ENCODE measurements at places on chromosomes 1 and 21.
A peak's percentile ranks its signal among the peaks of the same experiment; 100 is the strongest.

DNA sequence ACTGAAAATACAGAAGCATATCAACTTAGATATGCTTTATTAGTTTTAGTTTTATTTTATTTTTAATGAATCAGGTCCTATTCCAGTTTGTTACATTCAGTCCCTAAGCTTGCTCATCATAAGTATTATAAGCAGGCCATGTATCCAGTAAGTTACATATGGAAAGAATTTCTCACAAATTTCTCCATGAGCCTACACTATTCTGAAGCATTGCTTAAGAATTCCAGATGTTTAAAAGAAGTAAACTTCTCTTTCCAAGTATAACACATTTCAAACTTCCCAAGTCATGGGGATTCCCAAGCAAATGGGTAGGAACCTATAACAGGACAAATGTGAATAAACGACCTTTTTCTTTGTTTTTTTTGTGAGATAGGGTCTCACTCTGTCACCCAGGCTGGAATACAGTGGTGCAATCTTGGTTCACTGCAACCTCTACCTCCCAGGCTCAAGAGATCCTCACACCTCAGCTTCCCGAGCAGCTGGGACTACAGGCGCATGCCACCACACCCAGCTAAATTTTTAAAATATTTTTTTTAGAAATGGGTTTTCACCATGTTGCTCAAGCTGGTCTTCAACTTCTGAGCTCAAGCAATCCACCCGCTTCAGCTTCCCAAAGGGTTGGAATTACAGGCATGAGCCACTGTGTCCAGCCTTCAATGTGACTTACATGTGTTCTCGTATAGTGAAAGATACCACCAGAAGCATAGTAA, 39.0 kb downstream of the ST7L start:
- DNase-seq: no peak

DNA sequence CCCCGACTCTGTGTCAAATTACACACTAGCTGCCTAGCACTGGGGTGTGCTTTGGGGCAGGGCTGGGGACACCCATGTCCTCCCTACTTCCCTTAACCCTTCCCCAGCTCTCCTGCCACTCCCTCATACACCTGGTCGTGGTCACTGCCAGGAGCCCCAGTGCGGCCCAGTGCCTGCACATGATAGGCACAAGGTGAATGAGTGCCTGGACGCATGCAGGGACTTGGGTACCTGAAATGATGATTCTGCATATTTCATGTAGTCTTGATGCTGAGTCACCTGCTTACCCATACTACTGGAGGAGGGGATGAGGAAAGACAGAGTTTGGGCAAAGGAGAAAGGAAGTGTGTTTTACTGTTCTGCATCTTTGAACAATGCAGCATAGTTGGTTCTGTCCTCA, 1.5 kb upstream of the VANGL2 start:
- no peak for DNase-seq

DNA sequence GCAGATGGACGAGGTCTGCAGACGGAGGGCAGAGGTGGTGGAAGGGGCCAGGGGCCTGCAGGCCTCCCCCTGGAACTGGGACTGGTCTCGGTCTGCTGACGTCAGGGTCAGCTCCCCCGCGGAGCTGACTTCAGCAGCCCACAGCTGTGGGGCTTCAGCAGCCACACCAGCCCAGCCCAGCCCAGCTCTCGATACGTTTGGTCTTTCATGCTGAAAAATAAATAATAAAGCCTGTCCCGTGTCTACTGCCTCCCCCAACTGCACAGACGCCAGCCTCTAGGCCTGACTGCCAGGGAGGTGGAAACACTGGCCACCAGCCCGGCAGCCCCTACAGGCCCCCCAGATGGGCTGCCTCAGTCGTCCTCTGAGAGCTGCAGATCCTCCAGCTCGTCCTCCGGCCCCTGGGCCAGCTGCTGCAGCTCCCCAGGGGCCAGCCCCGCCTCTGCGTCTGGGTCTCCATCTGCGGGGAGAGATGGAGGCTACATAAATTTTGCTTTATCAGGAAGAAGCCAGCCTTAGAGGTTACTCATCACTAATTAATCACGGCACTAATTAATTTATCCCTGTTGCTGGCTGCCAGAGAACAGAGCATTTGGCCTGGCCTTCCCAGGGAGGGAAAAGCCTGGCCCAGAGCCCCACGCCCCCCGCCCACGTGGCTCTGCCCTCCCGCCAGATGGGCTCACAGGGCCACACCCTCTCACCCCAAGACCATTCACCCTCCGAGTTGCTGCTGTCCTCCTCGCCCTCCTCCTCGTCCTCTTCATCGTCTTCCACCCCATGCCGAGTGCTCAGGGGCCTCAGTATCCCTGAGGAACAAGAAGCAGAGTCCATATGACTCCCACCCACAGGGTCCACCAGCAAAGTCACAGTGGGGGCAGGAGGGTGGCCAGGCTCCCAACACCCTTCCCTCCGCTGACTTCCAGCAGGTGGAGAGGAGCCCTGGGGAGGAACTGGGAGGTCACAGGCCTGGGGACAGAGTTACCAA, 14.4 kb downstream of the NOC2L start:
- no peak for DNase-seq

DNA sequence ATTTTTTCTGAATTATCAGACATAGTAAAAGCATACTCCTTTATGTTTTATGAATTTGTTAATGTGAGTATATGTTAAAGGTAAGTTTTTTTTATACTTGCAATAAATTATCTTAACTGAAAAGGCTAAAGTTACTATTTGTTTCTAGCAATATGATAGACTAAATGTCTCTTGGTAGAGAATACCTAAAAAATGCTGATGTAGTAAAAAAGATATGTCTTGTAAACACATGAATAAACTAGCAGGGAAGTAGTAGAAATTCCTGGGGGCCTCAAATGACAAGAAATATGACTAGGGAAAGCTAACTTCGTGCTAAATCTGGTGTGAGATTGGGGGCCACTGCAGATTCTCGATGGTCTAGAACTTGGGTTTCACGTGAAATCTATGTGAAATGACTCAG, 188.1 kb upstream of the CACNA1E start:
- DNase-seq: no peak

DNA sequence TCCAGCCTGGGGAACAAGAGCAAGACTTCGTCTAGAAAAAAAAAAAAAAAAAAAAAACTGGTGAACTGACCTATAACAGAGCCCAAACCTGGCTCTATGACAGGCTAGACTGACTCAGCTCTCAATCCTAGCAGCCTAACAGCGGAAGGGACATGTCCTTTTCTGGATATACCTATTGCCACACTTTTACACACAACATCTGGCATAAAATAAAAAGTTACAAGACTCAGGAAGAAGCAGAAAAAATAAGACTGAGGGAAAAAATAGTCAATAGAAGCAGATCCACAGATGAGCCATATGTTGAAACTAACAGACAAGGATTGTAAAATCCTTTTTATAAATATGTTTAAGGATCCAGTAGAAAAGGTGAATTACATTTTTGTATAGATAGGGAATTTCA, 57.5 kb upstream of the IPO9 start:
- no peak for DNase-seq

DNA sequence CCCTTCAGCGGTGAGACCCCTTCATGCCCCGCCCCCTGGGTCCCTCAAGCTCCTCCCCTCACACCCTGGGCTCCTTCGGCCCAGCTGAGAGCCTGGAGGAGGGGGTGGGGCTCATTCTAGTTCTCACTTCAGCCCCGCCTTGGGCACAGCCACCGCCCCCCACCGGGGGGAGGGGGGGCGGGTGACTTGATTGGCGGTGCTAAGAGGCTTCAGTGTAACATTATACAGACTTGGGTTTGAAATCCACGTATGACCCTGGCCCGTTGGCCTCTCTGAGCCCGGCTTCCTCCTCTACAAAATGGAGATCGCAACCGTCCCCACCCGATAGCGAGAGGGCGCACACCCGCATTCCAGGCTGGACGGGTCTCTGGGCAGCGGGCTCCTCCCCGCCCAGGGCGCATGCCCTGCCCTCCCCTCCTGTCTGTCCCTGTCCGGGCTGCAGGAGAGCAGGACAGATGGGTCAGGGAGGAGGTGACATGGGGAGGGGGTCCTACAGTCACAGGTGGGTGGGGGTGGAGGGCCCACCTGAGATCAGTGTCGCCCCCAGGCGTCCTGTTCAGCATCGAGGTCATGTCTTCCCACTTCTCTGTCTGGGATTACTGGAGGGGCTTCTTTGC, 5.1 kb downstream of the CLCNKB start:
- DNase-seq: no peak

GRCh38 chr1:175808573-175808972, 65.2 kb upstream of the TNR start:
- no peak for DNase-seq

- no peak for DNase-seq
Measured at GRCh38 chr21:43654806-43655489, 4.3 kb downstream of the HSF2BP start.

DNA sequence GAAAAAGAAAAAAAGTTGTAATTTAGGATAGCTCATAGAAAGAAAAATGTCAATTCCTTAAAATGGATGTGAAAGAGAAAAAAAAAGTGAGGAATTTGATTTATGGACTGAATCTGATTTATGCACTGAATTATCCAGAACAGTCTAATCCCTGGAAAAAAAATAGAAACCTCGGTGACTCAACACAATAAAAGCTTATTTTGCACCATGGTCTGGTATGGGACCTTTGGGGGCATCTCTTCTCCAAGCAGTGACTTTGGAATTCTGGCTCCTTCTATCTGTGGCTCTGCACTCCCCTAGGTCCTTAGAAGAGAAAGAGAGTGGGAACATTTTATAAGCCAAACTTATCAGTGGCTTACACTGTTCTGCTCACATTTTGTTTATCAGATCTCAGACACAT, 471.7 kb upstream of the B3GALT2 start:
- no peak for DNase-seq

- no peak for DNase-seq
Measured at GRCh38 chr1:182484067-182484466, 34.1 kb downstream of the RGSL1 start.

GRCh38 chr1:1630191-1630964, 1.6 kb upstream of the MMP23B start:
- no peak for DNase-seq

GRCh38 chr1:46479744-46480350, 9.8 kb upstream of the DMBX1 start:
- no peak for DNase-seq

DNA sequence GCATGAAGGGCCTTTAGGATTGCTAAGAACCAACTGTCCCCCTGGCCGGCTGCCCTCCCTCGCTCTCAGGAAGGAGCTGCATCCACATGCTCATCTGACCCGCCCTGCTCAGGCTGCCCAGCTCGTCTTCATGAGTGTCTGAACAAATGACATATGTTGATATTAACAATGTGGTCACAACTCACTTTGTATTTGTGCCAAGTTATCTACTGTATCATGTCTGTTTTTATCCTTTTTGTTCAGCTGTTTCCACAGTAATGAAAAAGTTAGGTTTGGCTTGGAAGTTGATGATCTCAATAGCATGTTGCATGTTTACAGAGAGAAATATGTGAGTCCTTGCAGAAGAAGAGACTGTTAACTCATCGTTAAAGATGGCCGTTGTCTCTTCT, 75.1 kb downstream of the PHTF1 start:
- no peak for DNase-seq

DNA sequence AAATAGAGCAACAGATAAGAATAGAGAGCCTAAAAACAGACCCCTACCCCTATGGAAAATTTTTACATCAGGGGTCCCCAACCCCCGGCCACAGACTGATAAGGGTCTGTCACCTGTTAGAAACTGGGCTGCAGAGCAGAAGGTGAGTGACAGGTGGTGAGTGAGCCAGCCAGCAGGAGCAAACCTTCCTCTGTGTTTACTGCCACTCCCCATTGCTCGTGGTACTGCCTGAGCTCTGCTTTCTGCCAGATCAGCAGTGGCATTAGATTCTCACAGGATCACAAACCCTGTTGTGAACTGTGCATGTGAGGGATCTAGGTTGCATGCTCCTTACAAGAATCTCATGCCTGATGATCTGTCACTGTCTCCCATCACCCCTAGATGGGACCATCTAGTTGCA, 174.1 kb downstream of the FOXD2 start:
- DNase-seq: no peak

GRCh38 chr1:5381491-5381890, 610.7 kb downstream of the NPHP4 start:
- no peak for DNase-seq

DNA sequence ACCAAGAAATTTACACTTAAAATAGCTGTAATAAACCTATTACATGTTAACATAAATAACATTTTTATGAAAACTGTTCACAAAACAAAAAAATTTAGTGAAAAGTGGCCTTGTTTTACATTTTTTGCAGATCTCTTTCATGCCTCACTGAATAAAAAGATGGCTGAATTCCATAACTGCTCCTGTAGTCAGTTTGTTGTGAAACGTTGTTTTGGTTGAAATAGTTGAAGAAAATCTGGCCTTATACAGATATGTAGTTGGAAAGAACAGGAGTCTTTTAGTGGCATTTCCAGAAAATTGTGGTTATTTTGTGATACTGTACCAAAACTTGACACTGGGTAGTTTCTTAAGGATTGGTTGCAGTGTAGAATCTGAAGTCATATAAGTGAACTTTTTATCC, 18.1 kb downstream of the ITSN1 start:
- no peak for DNase-seq

DNA sequence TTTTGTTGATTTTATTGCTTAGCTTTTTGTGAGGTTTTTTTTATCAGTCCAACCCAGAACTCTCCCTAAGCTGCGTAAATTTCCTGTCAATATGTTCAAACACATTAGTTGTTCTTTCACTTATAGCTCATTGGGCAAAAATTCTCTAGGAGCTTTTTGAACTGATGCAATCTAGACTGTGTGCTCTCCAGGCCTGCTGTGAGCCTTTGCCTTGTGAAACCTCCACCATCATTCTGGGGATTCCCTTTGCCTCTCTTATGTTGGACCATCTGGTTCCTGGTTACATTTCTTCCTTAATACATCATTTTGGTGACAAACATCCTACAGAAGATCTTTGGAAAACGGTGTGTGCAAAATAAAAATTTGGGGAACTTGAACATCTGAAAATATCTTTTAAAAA, 247.2 kb downstream of the LRRC7 start:
- DNase-seq: no peak

- DNase-seq: no peak
Measured at GRCh38 chr1:34697818-34698217, 57.0 kb upstream of the GJB5 start.

DNA sequence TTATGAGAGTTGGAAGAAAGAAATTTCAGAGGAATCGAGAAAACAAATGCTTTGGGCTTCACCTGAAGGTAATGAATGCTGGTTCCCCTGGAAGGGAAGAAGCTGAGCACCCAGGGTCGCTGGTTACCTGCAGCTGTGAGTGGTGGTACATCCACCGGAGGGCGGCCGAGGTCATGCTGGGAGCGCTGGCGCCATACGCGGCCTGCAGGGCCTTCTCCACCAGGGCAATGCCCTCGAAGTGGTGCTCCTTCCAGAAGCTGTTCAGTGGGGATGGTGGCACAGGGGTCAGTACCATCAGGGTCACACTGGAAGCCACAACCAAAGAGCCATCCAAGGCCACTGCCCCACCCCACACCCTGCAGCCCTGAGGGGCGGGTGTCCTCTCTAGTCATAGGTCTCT, 16.8 kb downstream of the MRTO4 start:
- DNase-seq: no peak

DNA sequence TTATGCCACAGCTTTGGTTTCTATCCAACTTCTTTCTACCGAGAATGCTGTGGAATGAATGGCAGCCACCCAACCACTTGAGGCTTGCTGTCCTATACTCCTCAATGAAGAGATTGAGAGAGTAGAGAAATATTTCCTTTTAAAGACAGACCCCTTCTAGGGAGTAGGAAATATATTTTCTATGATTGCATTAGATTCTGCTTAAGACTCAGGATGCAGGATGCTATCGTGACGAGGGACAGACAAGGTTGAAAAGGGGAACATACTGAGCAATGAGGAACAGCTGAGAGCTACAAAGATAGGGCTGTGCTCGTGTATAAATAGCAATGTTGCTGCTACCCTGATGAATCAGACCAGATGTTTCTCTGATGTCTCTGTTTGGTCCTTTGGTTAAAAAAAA, 7.1 kb upstream of the RASAL2 start:
- DNase-seq: peak; percentile 93

Measured in Kasumi-1 (cell line).